GDM1 (cell line): ENCODE measurements at places on chromosomes 2 and 18.

DNA sequence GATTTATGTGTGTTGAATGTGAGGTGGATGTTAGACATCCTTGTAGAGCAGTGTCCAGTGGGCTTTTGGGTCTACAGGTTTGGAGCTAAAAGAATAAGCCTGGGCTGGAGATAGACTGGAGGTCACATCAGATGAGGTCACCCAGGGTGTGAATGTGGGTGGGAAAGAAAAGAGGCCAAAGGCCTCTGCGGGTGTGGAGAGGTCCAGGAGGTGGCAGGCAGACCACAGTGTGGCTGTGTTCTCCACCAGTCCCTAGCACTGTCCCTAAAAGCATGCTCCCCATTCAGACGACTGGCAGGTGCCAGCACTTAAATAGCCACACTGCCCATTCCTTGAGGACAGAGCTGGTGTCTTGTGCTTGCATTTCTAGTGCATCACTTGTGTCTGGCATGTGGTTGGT lies 4.1 kb downstream of the ATG4B start:
- DNase-seq, result no peak

DNA sequence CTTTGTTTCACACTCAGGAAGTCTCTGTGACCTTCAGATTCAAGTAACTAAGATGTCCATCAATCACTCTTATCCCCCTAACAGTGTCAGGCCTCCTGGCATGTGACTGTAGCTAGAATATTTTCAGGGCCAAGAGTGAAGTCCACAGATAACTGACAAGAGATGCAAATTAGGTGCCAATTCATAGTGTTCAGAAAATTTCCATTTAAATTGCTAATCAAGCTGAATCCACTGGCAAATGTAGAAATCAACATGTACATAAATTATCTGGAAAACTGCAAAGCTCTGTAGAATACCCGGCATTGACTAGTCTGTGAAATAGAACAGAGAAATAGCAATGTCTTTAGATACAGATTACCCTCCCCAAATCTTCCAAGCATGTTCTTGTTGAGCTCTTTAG lies 38.6 kb upstream of the ARL4C start:
- DNase-seq, result no peak

DNA sequence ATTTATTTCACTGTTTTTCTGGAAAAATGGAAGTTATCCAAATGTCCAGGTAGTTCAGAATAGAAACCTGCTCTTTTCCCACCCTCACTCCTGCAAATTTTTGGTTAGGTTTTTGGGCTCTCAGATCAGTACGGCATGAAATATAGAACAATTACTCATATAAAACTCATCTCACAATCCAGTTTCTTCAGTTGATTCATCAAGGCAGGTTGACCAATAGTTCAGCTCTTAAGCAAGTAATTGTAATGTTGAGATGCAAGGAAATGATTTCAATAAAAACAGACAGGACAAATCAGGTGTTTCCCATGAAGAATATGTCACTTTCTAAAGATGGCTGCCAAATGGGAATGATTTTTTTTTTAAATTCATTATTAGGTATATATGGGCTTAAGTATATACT lies 2.0 kb downstream of the RAB27B start:
- DNase-seq, result no peak

DNA sequence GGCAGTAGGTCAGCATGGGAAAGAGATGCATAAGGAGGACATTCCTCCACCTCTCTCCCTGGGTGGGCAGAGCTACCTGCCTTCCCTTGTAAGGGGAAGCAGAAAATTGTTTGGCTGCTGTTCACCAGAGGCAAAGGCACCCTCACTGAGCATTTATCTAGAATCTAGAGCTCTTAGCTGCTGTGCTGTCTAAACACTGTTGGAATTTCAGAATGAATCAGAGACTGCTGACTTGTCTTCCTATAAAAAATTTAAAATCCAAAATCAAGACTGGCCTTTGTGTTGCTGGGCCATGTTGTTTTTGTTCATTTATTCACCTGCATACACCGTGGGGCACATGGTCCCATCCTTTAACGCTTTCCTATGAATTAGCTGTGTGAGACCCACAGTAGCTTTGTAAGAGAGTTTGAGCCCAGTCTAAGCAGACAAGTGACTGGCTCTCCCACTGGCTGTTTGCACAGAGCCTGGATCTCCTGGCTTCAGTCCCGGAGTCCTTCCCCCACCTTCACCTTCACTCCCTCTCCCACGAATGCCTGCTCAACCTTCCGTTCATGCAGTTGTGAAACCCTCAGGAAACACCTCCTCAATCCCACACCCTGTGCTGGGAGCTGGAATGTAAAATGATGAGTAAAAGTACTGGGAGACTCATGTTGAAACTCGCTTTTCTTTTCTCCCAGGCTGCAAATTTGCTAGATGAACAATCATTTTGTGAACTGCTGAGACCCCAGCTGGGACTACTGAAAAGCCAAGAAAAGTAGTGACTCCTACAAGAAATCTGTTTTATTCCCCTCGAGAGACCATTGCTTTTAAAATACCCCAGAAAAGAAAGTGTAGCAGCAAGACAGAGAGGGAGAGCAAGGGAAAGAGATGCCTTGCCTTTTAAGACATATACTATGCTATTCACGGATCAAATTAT lies 76.2 kb downstream of the FAM168B start:
- no peak for DNase-seq

- DNase-seq, result no peak
Measured at GRCh38 chr18:32624182-32624723, 148.6 kb downstream of the KLHL14 start.

DNA sequence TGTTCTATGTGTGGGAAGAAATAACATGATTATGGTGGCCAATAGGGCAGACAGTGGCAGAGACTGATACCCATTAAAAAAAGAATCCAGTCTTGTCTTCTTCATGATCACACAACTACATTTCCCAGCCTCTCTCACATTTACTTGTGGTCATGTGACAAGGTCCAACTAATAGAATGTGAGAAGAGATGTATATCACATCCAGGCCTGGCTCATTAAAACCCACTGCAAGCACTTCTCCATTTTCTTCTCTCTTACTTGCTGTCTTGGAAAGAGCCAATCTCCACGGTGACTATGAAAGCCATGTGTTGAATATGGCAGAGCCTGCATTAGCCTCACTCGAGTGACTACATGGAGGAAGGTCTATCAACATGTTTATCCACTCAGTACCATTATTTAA lies 306.2 kb upstream of the ZEB2 start:
- DNase-seq, result no peak
